Tibial nerve (tissue), 4 donors: ENCODE measurements at places on chromosomes 4 and X. TPM values are rescaled to one million over a fixed set of nuclear protein-coding genes. Genes with fewer than 3 reads are reported as not detected.

- no peak overlapping the region for H3K4me3 ChIP-seq
- H3K27ac ChIP-seq = no peak overlapping the region
- no peaks in the 10 kb centered on the region for H3K4me1 ChIP-seq
- peaks cover 3% of the 10 kb centered on the region for H3K27me3 ChIP-seq
- no peak for DNase-seq
- H3K36me3 ChIP-seq = no peaks in the 10 kb centered on the region
Measured at GRCh38 chrX:70171624-70172023, 5.7 kb upstream of the DGAT2L6 start.

- no peak overlapping the region for H3K4me3 ChIP-seq
- peak overlapping the region; percentile 35 for H3K27ac ChIP-seq
- H3K36me3 ChIP-seq = peaks cover 5% of the 10 kb centered on the region
- no peaks in the 10 kb centered on the region for H3K27me3 ChIP-seq
- H3K4me1 ChIP-seq = no peaks in the 10 kb centered on the region
- DNase-seq = no peak
Measured at GRCh38 chr4:85725721-85726170, 250.8 kb downstream of the ARHGAP24 start.

Gene HSFX3
- total RNA-seq = not detected

DNA sequence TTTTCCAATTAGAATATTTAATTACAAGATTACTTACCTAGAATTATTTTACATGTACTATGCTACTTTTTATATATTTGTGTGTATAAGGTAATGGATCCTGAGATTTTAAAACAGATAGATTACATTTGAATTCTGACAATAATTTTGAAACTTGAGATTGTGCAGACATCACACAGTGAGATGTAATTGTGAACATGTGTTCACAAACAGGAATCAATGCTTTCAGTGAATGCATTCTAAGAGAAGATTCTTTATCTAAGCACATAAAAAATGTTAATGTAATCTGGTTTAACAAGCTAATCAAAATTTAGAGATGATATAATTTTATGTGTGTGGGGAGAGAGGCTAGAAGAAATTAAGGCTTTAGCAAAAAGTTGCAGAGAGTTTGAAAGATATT is 1925.5 kb downstream of the ARAP2 start:
- no peaks in the 10 kb centered on the region for H3K27me3 ChIP-seq
- H3K4me3 ChIP-seq = no peak overlapping the region
- H3K36me3 ChIP-seq = no peaks in the 10 kb centered on the region
- H3K27ac ChIP-seq = no peak overlapping the region

GRCh38 chr4:53601251-53601764 is 10.0 kb upstream of the LNX1 start:
- H3K4me3 ChIP-seq = no peak overlapping the region
- H3K4me1 ChIP-seq = no peaks in the 10 kb centered on the region
- no peak overlapping the region for H3K27ac ChIP-seq
- peak; percentile 13 for DNase-seq

DNA sequence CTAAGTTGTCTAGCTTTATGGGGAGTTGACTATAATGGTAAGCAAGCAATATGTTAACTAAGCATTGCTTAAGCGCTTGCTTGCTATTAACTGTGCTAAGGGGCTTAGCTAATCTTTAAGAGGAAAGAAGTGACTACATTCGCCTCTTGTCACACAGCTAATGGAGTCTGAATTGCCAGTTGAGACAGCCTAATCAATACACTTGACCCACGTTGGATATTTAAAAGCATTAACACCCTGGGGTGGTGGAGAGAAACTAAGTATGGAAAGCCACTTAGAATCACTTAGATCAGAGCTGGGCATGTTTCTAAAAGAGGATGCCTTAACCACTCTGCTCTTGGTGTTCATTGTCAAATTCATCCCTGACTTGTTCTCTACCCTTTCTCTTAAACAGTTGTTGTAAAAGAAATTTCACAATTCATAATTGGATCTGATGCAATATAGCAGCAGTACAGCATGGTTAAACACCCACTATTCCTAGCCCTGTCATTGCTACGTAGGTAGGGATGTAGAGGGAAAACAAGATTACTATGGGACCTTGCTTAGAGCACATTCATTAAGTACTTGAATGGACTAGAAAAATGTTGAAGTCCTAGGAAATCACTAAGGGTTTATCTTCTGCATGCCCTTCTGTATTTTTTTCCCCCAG is 3.5 kb downstream of the ZAR1 start:
- DNase-seq = no peak
- no peaks in the 10 kb centered on the region for H3K36me3 ChIP-seq
- peaks cover 38% of the 10 kb centered on the region for H3K27me3 ChIP-seq
- H3K4me1 ChIP-seq = no peaks in the 10 kb centered on the region
- no peak overlapping the region for H3K27ac ChIP-seq

- DNase-seq = no peak
- no peak overlapping the region for H3K4me3 ChIP-seq
- H3K27ac ChIP-seq = no peak overlapping the region
- no peaks in the 10 kb centered on the region for H3K27me3 ChIP-seq
- H3K4me1 ChIP-seq = peaks cover 15% of the 10 kb centered on the region
Measured at GRCh38 chr4:108794136-108794535, 31.3 kb upstream of the ETNPPL start.

- peaks cover under 1% of the 10 kb centered on the region for H3K4me1 ChIP-seq
- no peak overlapping the region for H3K4me3 ChIP-seq
- no peaks in the 10 kb centered on the region for H3K36me3 ChIP-seq
- H3K27ac ChIP-seq = no peak overlapping the region
- no peaks in the 10 kb centered on the region for H3K27me3 ChIP-seq
Measured at GRCh38 chr4:123838474-123838873, 441.9 kb downstream of the SPRY1 start.

Gene ARX
- total RNA-seq = not detected

Gene MAGEC3
- total RNA-seq = not detected

Gene CTAG1B
- not detected for total RNA-seq

- no peak overlapping the region for H3K27ac ChIP-seq
- no peaks in the 10 kb centered on the region for H3K36me3 ChIP-seq
- DNase-seq = no peak
- H3K27me3 ChIP-seq = no peaks in the 10 kb centered on the region
- H3K4me1 ChIP-seq = no peaks in the 10 kb centered on the region
Measured at GRCh38 chr4:5976921-5977320, 41.3 kb downstream of the C4orf50 start.

DNA sequence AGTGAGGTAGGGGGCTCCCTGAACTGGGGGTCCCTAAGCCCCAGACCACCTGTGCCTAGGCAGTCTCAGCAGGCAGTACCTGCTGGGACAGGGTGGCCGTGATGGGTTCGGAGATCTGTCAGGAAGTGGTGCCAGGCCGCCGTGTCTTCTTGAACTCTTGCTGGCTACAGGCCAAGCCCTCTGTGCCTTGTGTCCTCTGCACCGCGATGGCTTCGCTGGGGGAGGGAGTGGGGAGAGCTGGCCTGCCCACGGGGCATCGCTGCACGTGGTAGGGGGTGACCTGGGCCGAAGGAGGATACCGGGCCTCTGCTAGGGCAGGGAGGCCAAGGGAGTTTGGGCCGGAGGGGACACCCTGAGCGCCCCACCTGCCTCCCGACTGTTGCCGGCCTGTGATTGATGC is 96.7 kb upstream of the NKX1-1 start:
- DNase-seq = no peak
- no peaks in the 10 kb centered on the region for H3K27me3 ChIP-seq
- no peaks in the 10 kb centered on the region for H3K36me3 ChIP-seq
- no peak overlapping the region for H3K27ac ChIP-seq

Gene SSX2
- not detected for total RNA-seq

Gene PPA2
- 90.9 TPM for total RNA-seq
